Activated CD4-positive, alpha-beta T cell treated with anti-CD3 and anti-CD28 coated beads, Interleukin-2, amount 50 U/mL, for 48 hours (primary cell): ENCODE measurements at places on chromosomes 16 and 17.
A peak's percentile ranks its signal among the peaks of the same experiment; 100 is the strongest.

- DNase-seq: no peak
Observed at GRCh38 chr16:35873472-35873871, 2414.1 kb downstream of the TP53TG3F start.

GRCh38 chr17:9241774-9242496, 220.6 kb downstream of the NTN1 start:
- DNase-seq: no peak

DNA sequence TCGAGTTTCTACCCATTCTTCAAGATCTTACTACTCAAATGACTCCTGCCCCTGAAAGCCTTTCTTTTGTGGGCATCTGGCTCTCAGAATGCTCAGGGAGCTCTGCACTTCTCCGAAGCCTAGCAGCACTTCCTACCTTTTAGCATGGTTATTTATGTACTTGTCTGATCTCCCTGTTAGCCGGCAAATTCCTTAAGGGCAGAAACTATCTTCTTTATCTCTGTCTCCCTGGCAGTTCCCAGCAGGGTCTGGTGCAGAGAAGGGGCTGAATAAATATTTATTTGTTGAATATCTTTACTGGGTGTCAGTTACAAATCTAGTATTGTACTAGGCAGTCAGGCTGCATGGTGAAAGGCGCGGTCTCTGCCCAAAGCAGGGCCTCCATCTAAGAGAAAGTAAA, 30.7 kb downstream of the TMEM132E start:
- no peak for DNase-seq

- no peak for DNase-seq
Observed at GRCh38 chr16:27727941-27728340, 178.0 kb downstream of the KATNIP start.

DNA sequence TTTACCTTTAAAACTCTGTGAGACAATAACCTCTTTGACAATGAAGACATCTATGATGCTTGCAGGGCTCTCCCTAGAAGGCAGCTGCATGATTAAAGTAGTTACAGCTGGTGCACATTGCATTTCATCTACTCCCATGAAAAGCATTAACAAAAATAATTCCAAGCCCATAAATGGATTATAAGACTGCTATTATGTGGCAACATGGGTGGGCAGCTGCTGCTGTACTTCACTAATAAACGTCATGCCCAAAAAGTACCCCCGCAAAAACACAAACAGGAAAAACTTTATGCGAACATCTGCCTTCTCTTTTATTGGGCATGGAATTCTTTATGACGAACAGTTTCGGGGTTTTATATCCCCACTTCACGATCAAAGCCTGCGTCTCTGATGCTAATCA, 224.9 kb downstream of the CA10 start:
- DNase-seq: no peak

DNA sequence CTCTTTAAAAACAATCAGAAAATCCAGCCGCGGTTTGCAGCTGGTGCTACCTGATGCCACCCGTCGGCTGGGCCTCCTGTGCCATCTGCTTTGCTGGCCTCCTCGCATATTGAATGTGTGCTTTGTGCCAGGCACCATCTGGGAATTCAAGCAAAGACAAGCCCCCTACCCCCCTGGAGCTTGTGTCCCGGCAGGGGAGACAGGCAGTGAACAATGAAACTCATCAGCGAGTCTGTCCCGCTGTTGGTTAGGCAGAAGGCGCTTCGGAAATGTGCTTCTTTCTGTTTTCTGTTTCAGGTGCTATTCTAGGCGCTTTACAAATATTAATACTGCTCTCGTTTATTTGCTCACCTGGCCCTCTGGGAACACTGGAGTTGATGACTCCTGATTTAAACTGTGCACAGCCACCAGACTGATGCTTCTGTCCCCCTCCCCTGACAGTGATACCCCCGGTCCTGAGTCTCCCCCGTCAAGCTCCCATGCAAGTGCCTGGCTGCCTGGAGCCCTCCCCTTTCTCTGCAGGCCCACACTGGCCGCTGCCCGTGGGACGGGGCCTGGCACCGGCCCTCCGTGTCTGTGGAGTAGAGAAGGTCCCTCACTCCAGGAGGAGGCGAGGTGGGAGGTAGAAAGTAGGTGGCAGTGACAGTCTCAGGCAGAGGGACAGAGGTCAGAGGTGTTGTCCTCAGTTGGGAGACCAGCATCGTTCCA, 126.1 kb upstream of the PLCG2 start:
- no peak for DNase-seq

DNA sequence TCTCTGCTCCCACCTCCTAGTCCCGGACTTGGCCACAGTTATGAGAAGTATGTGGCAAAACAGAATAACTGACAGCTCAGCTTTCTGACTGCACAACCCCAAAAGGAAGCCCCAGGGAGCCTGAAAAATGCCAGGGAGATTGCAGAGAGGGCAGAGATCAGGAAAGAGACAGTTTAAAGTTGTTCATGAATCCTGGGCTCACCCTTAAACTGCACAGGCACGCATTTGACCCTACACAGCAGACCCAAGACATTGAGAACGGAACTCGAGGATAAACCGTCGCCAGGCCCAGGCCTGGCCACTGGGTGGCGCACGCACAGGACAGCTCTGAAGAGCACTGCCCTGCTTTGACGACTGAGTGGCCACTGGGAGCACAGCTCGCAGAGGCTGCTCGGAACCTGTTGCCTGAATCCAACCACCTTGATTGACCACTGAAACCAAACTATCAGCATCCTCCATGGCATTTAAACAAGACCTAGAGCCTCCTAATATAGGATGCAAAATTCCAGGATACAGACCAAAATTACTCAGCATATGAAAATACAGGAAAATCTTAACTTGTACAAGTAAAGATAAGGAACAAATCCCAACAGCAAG, 114.0 kb downstream of the C16orf95 start:
- peak; percentile 60 for DNase-seq

- no peak for DNase-seq
Observed at GRCh38 chr17:62765351-62765750, 42.8 kb downstream of the MARCHF10 start.

DNA sequence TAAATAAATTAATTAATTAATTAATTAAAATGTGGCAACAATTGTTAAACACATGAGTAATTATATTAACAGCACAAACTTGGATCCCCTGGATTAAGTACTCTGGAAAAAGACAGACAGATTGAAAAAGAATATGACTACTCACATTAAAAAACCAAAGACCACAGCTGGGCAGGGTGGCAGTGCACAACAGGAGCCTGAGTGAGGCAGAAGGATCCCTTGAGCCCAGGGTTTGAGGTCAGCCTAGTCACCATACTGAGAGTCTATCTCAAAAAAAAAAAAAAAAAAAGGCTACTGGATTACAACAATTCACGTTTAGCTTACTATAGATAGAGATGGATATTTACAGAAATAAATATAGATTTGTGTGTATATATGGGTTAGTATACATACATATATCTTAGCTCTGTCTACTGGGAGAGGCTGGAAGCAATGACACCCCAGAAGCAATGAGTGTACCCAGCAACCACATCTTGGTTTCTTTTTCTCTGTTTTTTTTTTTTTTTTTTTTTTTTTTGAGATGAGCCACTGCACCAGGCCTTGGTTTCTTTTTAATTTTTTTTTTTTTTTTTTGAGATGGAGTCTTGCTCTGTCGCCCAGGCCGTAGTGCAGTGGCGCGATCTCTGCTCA, 10.6 kb upstream of the SUZ12 start:
- peak; percentile 26 for DNase-seq

GRCh38 chr16:20944861-20945574, 44.4 kb downstream of the LYRM1 start:
- DNase-seq: peak; percentile 64

DNA sequence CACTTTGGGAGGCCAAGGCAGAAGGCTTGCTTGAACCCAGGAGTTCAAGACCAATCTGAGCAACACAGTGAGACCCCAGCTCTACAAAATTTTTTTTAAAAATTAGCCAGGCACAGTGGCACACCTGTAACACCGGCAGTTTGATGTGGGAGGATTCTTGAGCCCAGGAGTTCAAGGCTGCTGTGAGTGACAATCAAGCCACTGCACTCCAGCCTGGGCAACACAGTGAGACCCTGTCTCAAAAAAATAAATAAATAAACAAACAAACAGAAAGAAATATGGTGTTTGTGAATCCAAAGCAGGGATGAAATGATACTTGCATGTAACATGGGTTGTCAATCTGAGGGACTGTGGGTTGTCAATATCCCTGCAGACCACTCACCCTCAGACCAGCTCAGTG, 16.6 kb downstream of the FBXO31 start:
- DNase-seq: no peak

GRCh38 chr17:3592216-3592860, 16.9 kb downstream of the TRPV1 start:
- DNase-seq: no peak

DNA sequence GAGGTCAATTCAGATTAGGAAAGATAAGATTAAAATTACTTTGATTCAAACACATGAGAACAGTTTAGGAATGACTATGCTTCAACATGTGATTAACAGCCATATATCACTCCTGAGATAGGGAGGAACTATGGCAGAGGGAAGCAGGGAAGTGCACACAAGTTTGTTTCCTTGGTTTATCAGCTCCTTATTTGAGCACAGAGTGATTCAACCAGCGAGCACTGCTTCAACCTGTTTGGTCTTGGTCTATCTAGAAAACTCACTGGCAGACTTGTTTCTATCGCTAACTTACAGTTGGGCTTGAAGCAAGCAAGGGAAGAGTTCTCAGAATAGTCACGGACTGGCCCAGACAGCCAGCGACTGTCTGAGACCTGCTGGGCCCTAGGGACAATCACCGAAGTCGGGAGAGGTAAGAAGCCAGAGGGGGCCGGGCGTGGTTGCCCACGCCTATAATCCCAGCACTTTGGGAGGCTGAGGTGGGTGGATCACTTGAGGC, 23.5 kb downstream of the TUBG1 start:
- DNase-seq: no peak

- peak; percentile 58 for DNase-seq
Observed at GRCh38 chr17:7029659-7030058, 6.2 kb upstream of the SLC16A13 start.

DNA sequence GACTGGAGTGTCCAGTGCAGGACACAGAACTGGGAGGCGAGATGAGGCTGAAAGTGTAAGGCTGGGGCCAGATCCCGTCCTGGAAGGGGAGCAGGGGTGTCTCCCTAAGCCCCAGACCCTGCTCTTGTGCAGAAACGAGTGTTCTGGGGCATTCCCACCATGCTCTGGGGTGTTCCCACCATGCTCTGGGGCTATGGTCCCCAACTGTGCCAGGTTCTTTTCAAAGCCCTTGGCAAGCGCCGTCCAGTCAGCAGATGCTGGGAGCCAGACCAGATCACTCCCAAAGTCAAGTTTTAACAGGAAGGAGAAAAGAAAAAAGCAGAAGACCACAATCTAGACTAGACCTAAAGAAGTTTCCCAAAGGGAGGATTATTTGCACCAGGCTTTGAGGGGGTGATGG, 2.5 kb downstream of the TAX1BP3 start:
- DNase-seq: no peak

- no peak for DNase-seq
Observed at GRCh38 chr17:69457603-69458002, 43.1 kb downstream of the MAP2K6 start.

GRCh38 chr17:32396343-32396742, 46.4 kb downstream of the ZNF207 start:
- DNase-seq: no peak

- DNase-seq: no peak
Observed at GRCh38 chr17:60678118-60678444, 430 bp downstream of the BCAS3 start.

GRCh38 chr16:85986931-85987749, 88.2 kb downstream of the IRF8 start:
- peak; percentile 62 for DNase-seq

DNA sequence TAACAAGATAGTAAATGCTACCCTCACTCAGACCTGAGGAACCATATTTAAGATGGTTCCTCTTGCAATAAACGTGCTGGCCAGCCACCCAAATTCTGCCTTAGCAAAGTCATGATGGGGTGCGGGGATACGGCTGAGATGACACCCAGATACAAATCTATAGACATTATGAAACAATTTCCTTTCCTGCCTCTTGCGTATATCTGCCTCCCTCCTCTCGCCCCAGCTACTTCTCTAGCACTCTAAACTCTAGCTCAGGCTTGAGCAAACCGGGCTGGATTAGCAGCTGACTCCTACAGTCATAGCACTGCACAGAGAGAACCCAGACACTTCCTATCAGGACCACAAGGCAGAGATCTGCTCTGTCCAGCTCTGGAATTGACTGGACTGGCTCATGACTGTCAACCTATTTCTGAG, 22.3 kb downstream of the CD300LF start:
- DNase-seq: no peak

- DNase-seq: no peak
Observed at GRCh38 chr17:69454051-69454450, 39.6 kb downstream of the MAP2K6 start.

- DNase-seq: no peak
Observed at GRCh38 chr17:29903471-29903870, 26.6 kb downstream of the SSH2 start.

DNA sequence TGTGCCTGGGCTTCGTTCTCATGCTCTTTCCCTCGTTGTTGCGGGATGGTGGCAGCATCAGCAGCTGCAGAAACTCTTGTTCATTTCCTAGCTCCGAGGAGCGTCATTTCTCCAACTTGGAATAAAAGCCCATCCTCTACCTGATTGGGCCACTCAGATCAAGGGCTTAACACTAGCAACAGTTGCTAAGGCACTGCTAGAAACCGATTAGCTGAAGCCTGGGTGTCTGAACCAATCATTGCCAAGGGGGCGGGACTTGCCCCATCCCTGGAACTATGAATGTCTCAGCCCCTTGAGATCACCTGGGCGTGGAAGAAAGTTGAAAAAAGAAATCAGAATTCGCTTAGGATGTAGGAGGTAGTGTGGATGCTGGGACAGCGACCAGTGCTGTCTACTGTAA, 145.3 kb downstream of the FOXL1 start:
- no peak for DNase-seq

DNA sequence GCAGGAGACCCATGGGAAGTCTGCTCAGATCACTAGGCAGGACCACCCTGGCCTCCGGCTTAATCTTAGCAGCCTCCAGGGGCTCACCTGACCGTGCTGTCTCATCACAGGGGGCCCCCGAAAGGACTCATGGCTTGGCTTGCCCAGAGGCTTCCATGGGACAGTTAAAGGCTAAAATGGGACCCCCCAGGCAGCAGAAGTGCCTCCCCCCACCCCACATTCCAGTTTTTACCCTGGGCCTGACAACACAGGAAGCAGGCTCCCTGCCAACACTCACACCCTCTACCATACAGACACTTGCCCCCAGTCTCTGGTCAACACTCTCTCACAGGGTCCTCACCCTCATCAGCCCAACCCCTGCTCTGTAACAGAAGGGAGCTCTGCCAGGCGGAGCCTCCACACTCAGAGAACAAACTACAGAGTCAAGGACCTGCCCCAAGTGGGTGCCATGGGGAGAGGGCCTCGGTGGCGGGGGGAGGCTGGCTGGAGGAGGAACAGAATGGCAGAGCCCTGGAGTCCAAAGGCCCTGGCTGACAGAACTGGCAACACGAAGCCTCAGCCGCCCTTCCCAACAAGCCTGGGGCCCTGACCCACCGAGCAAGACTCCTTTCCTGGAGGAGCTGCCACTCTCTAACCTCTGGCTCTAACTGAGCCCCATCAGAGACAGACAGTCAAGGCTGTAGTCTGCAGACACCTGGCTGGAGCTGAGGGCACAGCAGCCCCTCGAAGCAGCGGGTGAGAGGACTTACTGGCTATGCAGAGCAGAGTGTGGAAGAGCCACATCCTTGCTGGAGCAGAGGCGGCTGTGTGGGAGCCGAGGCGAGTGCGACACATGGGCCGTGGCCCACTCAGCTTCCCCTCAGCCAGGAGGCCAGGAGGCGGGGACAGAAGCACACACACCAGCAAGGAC, at the start of gene ITGAE:
TSS of gene ITGAE (minus strand) at position 827 of the 910 bp plus-strand sequence. CDS start at position 783, 44 bp downstream.
- DNase-seq: no peak
